Muscle of arm (tissue), 14 donors: ENCODE measurements at places on chromosomes 11 and 22. TPM values are rescaled to one million over a fixed set of nuclear protein-coding genes. Genes with fewer than 3 reads are reported as not detected.

DNA sequence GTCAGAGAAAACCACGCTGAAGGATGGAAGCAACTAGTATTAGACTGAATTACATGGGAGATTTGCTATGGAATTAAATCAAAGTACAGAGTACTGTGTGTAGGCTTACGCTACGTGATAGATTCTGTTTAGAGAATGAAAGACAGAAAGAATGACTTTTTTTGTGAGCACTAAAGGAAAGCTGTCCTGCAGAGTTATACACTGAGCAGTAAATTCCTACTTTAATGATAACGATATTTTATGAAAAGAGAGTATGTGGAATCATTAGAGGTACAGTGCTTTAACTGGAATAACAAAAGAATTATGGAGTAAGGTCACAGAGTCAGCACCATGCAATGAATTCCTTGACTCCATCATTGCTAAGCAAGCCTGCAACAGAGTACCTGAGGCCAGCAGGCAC, 295.3 kb upstream of the SYN3 start:
- DNase-seq = no peak

The VPREB1 gene
- polyA plus RNA-seq = not detected

The HEPHL1 gene
- not detected for polyA plus RNA-seq

DNA sequence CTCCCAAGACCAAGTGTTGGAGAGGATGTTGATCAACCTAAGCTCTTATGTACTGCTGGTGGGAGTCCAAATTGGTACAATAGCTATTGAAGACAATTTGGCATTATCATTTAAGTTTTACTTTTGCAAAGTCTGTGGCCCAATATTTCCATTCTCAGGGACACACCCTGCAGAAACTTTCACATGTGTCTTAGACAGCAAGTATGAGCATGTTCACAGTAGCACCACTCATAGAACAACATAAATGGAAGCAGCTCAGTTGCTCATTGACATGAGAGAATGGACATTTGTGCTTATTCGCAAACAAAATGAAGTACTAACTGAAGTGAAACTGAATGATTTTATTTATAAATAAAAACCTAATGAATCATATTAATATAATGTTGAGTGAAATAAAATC, 135.5 kb downstream of the NOX4 start:
- DNase-seq = no peak

The NEAT1 gene
- polyA plus RNA-seq = 34.5 TPM

- no peak for DNase-seq
Measured at GRCh38 chr11:90426442-90426841, 203.6 kb upstream of the CHORDC1 start.

DNA sequence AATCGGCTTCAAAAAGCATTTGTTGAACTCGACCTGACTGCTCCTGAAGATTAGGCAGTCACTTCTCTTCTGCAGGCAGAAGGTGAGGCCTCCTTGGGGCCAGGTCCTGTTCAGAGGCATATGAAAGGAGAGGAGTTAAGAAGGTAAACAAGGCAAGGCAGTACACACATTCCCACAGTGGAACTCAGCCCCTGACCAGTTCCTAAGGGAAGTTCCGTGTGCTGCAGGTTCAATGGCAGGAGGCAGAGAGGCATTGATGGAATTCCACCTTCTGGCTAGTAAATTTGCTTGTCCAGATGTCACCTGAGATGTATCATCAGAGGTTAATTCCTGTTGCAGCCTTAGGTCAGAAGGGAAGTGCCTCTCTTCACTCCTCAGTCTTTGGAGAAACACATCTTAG, 337.0 kb upstream of the MTNR1B start:
- no peak for DNase-seq

The KRTAP5-1 gene
- 1.5 TPM for polyA plus RNA-seq
